ENCODE measurements at places on chromosomes 12 and 14.
A peak's percentile ranks its signal among the peaks of the same experiment; 100 is the strongest.

DNA sequence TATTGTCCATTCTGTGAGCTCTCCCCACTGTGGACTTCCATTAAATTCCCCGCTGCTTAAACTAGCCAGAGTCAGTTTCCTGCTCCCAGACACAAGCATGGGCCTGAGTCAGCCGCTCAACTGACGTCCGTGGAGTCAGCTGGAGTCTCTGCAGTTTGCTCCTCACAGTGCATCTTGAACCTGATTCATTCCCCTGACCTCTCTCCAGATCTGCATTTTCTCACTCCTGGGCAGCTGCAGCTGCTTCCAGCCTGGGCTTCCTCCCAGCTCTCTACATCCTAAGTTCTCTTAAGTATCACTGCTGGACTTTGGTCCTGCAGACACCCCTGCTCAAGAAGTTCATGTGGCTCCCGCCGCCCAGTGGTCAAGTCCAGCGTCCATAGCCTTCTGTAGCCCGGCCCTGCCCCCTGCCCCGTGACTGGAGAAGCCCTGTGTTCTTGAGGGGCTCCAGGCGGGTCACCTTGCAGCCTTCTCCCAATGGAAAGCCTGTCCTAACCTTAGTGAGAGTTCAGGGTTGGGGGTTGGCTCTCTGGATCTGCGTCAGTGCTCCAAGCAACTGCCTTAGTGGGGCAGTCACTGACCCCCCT lies 20.0 kb downstream of the NFKBIA start:
- no peak for DNase-seq

GRCh38 chr12:64556231-64556630 lies 54.1 kb upstream of the RASSF3 start:
- DNase-seq: no peak

DNA sequence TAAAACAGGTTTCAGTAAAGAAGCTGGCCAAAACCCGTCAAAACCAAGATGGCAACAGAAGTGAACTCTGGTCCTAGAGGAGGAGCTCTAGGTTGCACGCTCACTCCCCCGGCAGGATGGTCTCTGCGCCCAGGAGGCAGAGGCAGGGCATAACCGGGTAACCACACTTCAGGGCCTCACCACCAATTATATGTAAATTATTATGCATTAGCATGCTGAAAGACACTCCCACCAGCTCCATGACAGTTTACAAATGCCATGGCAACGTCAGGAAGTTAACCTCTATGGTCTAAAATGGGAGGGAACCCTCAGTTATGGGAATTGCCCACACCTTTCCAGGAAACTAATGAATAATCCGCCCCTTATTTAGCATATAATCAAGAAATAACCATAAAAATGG lies 20.1 kb upstream of the SLC6A12 start:
- no peak for DNase-seq

- peak; percentile 51 for DNase-seq
Measured at GRCh38 chr14:68978172-68978911, 760 bp downstream of the ACTN1 start.

DNA sequence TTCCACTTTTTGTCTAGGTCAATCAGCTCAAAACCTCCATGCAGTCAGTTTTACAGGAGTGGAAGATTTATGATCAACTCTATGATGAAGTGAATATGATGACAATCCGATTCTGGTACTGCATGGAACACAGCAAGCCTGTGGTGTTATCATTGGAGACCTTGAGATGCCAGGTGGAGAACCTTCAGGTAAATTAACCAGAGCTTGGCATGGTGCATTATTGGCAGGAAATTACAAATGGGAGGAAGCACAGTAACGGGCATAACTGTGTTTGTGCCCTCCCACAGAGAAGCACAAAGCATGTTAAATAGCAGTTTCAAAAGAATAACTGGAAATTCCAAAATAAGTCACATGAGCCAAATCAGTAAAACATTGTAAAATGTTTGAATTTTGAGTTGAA lies 135.6 kb downstream of the ESR2 start:
- DNase-seq: no peak

DNA sequence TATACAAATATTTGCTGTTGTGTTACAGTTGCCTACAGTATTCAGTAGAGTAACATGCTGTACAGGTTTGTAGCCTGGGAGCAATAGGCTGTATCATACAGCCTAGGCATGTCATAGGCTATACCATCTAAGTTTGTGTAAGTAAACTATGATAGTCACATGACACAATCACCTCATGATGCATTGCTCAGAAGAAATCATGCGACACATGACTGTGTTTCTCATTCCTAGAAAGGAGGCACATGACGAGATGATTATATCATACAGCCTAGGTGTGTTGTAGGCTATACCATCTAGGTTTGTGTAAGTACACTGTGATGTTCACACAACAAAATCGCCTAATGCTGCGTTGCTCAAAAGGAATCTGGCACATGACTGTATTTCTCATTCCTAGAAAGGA lies 31.9 kb downstream of the NOPCHAP1 start:
- no peak for DNase-seq

- no peak for DNase-seq
Measured at GRCh38 chr14:37711831-37712475, 116.5 kb downstream of the TTC6 start.

All from activated naive CD4-positive, alpha-beta T cell treated with anti-CD3 and anti-CD28 coated beads, Interleukin-2, amount 50 U/mL, for 72 hours (primary cell).